ENCODE measurements at places on chromosomes 4 and X.

GRCh38 chr4:147492761-147493160 lies 11.9 kb downstream of the EDNRA start:
- DNase-seq, result no peak

- no peak for DNase-seq
These were observed 103.3 kb downstream of the MGST2 start for GRCh38 chr4:139768896-139769295.

GRCh38 chr4:60019180-60019579 lies 1180.9 kb upstream of the ADGRL3 start:
- DNase-seq, result no peak

DNA sequence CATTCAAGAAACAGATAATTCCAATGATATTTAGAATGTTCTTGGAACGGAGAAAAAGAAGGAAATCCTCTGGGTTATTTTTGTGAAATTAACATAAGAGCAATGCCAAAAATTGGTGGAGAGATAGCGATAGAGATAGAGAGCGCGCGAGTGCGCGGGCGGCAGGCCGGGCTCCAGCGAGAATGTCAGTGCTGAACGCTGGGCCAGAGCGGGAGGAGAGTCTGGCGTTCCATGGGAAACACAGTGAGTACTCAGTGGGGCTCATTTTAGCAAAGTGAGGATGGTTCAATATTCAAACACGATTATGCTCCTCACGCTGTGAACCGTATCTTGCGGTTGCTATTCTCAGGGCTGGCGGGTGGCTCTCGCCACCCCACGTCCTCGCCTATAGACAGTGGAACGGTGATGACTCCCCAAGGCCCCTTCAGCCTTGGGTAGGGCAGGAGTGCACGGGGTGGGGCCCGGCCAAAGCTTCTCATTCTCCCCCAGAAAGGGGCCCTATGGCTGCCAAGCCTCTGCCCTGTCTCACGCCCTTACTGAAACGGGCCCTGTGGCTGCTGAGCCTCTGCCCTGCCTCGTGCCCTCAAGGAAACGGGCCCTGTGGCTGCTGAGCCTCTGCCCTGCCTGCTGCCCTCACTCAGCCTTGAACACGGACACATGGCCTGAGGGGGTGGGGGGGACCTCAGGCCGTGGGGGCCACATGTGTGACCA lies 16.9 kb downstream of the CPLX1 start:
- DNase-seq, result no peak

DNA sequence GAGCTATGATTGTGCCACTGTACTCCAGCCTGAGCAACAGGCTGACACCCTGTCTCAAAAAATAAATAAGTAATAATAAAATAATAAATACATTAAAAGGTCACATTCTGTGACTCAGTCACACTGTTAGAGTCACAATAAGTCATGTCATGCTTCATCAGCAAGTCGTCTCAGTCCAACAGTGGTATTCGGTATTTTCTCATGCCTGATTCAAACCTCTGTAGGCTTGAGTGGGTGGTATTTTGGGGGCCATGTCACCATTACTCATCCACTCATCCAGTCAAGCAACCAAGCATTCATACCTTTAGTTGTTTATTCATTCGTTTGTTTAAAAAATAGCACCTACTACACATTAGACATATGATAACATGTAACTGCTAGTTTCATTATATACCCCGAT lies 46.9 kb downstream of the SUPT20HL2 start:
- no peak for DNase-seq
